ENCODE measurements at places on chromosomes 1 and 21.

DNA sequence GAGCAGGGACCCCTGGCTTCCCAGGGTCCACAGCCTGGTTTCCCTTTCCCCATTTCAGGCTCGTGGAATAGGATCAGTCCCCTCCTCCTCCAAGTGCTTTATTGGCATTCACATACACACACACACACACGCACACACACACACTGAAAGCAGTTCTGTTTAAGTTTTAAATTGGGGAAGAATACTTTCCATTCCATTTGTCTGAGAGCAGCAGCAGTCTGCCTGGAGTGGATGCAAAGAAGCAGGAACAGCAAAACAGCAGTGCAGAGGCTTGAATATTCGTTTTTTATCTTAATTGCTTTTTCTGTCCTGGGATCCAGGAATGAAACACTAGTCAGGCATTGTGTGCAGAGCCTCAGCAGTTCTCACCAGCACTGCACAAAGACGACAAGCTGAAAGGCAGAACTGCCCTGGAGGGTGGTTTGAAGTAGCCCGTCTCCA is 7.1 kb downstream of the CYB561D1 start:
- no peak for DNase-seq

DNA sequence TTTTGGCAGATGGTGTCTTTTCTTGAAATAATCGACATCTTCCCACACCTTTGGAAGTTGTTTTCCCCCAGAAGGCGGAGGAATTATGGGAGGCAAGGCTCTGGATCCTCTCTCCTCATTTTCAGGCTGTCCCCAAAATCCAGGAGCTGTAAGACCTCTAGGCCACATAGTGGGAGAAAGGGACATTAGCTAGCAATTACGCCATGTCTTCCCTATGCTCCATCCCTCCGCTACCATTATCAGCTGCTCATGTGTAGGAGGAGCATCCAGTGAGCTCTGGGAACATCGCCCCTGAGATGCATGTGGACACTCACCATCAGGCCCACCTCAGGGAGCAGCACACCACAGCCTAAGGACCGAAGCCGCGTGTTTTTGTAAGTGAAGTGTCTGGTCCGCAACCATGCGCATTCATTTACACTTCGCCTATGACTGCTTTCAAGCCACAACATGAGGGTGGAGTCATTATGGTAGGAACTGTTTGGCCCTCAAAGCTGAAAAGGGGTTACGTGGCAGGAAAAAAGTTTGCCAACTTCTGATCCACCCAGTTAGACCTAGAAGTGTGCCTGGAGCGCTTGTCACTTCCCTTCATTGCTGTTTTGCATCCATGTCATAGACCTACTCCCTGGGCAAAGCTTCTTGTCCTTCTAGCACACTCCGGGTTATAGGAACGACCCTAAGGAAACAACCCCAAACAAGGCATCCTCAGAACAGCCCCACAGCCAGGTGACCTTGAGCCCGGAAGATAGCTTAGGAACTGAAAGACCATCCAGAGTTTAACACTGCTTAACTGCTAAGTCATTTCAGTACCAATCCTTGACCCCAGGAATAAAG is 85.5 kb downstream of the C1orf94 start:
- DNase-seq = no peak

- no peak for DNase-seq
Measured at GRCh38 chr1:75985827-75986226, 53.6 kb upstream of the ASB17 start.

- no peak for DNase-seq
Measured at GRCh38 chr21:33657124-33657820, 15.0 kb downstream of the ITSN1 start.

DNA sequence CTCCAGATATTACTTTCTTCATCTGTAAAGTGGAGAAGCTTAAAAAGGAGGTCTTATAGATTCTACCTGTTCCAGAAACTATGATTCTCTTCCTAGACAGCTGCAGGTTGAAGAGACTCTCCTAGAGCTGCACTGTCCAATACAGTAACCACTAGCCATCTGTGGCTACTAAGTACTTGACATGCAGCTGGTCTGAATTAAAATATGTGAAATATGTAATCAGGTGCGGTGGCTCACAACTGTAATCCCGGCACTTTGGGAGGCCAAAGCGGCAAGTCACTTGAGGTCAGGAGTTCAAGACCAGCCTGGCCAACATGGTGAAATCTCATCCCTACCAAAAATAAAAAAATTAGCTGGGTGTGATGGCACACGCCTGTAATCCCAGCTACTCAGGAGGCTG is 15.8 kb downstream of the APP start:
- no peak for DNase-seq

DNA sequence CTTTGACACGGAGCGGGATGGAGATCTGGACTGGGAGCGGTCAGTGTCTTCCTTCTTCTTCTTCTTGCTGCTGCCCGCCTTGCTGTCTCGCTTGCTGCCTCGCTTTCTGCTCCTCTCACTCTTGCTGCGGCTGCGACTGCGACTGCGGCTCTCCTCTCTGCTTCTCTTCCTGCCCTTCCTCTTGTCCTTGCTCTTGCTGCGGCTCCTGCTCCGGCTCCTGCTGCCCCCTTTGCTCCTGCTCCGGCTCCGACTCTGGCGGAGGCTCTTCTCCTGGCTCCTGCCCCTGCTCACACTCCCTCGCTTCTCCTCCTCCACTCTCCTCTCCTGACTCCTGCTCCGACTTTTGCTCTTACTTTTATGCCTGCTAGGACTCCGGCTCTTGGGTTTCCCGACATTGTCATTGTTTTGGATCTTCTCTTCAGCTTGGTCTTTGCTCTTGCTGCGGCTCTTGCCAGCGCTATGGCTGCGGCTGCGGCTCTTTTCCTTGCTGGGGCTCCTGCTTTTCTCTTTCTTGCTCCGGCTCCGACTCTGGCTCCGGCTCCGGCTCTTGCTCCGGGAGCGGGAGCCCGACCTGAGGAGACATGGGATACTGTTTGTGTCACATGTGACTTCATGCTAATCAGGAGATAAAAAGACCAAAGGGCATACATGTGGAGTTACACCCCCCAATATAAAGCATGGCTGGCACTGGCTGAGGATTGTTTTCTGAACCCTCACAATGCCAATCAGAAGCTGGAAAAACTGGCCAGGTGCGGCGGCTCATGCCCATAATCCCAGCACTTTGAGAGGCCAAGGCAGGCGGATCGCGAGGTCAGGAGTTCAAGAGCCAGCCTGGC is 25.2 kb upstream of the TMEM200B start:
- DNase-seq = no peak

DNA sequence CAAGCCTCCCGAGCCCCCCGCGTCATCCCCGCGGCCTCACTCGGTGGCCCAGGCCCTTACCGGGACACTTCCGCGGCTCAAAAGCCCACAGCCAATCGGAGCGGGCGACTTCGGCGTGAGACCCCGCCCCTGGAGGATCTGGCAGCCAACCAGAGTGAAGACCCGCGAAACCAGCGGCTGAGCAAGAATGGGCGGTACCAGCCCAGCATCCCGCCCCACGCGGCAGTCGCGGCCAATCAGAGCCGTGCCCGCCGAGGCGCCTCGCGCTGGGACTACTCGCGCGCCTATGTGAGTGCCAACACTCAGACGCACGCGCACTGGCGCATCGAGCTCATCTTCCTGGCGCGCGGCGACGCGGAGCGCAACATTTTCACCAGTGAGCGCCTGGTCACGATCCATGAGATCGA is 22.5 kb downstream of the DISP3 start:
- DNase-seq = no peak

- DNase-seq = no peak
Measured at GRCh38 chr1:230818901-230819300, 49.4 kb downstream of the C1orf198 start.

- no peak for DNase-seq
Measured at GRCh38 chr1:30773722-30774358, 16.3 kb upstream of the LAPTM5 start.

DNA sequence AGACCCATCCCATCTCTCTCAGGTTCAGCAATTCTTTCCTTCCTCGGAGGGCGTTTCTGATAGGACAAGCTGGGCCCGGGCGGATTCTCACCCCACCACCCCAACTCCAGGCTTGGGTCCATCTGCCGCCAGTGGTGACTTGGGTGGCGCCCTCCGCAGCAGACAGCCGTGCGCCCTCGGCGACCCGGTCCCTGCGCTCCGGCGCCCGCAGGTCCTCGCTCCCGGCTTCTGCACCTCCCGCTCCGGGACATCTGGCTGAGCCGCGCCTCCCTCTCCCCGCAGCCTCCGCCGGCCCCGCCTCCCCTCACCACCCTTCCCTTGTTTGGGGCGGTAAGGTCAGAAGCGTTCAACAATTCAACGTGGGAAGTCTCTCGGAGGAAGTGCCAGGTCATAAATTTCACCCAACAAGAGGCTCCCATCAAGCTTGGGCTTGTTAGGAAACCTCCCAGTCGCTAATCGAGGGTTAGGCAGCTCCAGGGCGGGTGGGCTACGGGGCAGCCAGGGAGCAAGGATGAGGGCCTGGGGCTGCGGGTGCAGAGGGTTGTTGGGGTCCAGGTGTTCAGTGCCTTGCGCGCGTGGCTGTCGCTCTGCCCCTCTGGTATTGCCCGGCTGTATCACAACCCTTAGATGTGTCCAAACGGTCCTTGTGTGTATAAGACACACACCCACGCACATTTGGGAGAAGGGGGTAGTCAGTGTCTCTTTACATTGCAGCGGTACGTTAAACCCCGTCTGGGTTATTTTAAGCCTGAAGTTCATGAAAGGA is 39.8 kb downstream of the OLIG1 start:
- DNase-seq = no peak

DNA sequence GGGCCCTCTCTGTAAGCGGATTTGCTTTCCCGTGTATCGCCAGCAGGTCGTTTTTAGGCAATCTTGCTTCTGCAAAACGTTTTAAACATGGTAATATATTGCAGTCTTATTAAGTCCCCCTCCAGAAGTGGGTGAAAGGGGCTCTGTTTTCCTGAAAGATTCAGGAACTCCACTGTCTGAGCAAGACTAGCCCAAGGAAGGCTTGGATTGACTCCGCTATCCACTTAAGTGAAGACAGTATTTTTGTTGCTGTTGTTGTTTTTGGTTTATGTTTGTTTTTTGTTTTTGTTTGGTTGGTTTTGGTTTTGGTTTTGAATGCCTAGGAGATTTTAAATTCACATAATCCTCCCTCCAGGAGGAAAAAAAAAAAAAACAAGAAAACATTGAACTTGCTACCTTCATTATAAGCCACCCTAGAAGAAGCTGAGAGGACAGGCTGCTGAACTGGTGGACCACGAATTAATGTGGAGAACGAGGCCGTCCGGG is 29.1 kb upstream of the NFIA start:
- DNase-seq = no peak

GRCh38 chr1:70331962-70332361 is 22.6 kb downstream of the ANKRD13C start:
- no peak for DNase-seq
